ENCODE measurements at places on chromosomes 13 and 19.

DNA sequence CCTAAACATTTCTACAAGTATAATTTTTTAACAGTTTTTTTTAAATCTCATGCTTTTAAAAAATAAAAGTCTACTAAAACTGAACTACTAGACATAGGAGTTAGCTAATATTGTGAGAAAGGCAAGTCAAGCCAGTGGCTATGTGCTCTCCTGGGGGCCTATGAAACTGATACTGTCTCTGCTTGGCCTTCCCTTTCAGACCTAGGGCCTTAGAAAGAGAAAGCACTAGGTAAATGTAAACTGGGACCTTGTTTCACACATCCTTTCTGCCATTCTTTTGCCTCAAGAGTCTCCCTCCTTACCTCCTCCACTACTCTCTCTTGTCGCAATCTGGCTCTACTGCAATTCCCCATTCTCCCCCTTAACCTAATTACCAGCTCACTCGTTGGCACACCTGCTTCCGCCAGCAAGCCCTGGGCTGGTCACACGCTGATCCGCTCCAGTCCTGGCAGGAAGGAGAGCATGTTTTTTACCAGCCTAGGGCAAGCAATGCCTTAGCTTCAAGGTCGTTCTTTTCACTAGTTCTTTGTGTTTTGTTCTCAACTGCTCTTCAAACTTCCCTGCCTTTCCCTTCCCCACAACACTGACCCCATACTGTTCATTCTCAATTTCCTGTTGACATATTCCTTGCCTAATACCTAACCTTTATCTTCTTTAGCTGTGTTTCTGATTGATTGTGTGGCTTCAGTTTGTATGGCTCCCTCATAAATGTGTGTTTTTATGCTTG, 23.1 kb downstream of the TBC1D4 start:
- DNase-seq: no peak

DNA sequence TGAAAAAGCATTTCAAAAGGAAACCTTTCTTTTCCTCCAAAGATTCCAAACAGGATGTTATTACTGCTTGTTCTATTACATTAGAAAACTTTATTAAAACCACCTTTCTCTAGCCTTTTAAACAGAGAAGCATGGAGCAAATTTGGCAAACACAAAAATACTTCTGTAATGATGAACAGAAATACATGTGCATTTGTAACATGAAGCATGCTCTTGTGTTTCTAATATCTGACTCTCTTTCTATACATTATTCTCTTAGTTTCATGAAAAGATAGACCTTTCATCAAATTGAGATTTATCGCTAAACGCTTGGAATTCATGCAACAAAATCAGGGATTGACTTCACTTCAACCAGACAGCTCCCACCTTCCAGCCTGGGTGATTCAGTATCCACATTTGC, 152.8 kb upstream of the IRS2 start:
- DNase-seq: no peak

GRCh38 chr13:75691183-75691582, 55.1 kb downstream of the LMO7 start:
- no peak for DNase-seq

GRCh38 chr19:532561-533363, 1.2 kb downstream of the CDC34 start:
- peak; percentile 63 for DNase-seq

- no peak for DNase-seq
Measured at GRCh38 chr19:1254530-1255185, 6.3 kb downstream of the MIDN start.

DNA sequence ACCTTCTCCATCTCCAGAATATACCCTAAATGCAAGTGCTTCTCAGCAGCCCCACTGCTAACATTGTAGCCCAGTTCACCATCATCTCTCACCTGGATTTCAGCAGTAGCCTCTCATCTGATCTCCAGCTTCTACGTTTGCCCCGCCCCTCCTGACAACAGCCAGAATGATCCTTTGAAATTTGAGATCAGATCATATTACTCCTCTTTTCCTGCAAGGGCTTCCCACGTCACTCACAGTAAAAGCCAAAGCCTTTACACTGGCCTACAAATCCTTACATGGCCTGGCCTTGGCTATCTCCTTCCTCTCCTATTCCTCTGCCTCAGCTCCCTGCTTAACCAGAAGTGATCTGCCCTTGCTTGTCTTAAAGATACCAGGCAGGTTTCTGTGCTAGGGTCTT, 94.3 kb upstream of the NBEA start:
- no peak for DNase-seq

DNA sequence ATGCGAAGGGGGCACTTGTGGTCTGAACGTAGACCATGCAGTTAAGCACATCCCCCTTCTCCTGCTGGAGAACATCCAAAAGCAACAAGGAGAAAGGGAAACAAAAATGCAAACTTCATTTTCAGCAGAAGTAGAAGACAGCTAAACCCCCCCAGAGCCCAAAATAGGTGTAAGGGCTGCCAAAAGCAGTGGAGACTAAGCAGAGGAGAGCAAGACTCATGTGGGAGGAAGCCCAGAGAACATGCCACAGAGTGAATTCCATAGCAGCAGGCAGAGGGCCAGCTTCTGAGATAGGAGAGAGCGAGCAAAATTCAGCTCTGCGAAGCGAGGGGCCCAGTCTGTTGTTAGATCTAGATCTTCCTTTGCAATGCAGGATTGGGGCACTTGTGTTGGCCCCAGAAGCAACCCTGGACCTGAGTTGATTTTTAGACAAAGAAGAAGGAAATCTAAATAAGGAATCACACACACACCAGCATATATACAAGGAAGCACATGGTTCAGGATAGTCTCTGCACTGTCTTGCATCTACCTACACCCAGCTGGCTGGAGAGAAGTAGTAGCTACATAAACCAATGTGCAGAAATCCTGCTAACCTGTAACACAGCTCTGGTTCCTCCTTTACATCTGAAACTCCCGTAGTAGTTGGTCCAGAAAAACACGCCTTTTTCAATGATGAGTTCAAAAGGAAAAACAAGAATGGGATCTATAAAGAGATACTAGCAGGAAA, 199.6 kb downstream of the SPRY2 start:
- no peak for DNase-seq

GRCh38 chr13:32707471-32707870, 121.2 kb downstream of the PDS5B start:
- DNase-seq: no peak

DNA sequence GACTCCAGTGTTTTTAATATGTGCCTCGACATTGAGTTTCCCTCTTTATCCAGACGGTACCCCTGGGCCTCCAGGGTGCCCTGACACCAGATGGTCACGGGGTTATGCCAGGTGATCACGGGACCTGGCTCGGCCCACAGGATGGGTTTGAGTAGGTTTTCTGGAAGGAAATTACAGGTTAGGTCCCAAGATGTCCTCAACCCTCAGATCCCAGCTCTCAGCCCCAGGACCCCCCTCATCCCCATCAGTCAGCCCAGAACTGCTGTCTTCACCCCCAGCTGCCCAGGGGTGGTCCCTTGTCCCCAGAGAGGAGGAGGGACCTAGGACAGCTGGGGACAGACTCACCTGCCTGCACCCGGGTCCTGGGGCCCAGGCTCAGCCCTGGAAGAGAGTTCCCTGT, 441 bp downstream of the LILRA4 start:
- DNase-seq: no peak

DNA sequence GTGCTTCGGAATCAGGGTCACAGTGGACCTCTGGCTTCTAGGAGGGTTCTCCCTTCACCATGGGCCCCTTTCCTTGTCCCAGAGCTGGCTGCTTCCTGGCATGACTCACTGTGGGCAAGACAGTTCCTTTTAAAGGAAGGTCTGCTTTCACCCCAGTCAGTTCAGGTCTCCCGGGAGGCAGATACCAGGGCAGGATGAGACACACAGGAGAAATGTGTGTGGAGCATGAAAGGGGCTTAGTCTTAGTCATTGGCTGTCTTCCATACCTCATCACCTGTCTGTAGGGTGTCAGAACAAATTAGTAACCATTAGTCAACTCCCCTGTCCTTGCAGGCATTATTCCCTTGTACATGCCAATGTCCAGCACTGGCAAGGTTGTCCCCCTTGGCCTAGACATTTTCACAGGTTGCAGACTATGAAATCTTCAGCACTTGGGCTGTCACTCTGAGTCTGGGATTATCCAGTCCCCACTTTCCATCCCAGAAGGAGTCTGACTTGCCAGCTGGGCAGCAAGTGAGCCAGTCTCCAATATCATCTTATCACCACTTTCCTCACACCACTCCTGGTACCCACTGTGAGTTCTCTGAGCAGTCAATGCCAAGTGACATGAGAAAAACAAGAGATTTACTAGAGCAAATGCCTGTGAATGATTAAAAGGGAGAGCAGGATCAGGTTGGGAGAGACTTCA, 76.8 kb upstream of the MEDAG start:
- DNase-seq: no peak

DNA sequence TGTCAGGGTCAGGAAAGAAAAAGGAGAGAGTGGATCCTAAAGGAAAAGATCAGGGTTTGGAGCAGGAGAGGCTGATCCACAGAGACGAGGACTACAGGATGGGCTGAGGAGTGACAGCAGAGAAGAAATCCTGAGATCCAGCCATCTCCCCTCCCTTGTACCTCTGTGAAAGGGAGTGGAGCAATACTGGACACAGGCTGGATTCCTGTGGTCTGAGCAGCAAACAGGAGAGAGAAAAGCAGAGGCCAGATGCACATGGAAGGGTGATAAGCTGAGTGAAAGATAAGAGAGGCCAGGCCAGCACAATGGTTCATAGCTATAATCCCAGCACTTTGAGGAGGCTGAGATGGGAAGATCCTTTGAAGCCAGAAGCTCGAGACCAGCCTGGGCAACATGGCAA, 472.1 kb upstream of the TSHZ3 start:
- no peak for DNase-seq

DNA sequence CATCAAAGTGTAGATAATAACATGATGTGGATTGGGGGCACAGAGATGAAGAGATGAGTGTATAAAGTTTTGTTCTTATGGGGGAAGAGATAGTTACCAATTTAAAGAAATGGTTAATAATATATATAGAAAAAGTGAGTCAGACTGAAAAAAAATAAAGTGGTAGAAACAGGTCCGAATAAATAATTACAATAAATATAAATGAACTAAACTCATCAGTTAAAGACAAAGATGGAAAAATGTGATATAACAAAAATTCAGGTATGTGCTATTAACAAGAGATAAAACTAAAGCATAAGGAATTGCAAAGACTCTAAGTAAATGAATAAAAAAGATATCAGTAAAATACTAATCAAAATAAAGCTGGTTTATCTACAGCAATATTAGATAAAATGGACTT, 61.1 kb upstream of the KPNA3 start:
- DNase-seq: no peak

DNA sequence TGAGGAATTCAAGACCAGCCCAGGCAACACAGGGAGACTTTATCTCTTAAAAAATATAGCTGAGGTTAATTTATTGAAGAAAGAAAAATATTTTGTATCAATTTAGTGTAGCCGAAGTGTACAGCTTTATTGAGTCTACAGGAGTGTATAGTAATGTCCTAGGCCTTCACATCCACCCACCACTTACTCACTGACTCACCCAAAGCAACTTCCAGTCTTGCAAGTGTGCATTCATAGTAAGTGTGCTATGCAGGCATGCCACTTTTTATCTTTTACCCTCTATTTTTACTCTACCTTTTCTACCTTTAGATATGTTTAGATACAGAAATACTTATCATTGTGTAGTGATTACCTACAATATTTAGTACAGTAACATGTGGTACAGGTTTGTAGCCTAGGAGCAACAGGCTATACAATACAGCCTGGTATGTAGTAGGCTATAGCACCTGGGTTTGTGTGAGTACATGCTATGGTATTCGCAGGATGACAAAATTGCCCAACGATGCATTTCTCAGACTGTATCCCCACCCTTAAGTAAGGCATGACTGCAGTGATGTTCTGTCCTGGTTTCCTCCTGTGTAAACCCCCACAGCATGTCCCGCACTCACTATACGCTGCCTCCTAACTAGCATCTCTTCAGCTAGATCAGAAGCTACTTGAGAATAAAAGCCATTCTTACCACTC, 15.3 kb upstream of the ATP12A start:
- DNase-seq: no peak

- DNase-seq: no peak
Measured at GRCh38 chr19:49188626-49189200, 31.1 kb downstream of the TRPM4 start.

DNA sequence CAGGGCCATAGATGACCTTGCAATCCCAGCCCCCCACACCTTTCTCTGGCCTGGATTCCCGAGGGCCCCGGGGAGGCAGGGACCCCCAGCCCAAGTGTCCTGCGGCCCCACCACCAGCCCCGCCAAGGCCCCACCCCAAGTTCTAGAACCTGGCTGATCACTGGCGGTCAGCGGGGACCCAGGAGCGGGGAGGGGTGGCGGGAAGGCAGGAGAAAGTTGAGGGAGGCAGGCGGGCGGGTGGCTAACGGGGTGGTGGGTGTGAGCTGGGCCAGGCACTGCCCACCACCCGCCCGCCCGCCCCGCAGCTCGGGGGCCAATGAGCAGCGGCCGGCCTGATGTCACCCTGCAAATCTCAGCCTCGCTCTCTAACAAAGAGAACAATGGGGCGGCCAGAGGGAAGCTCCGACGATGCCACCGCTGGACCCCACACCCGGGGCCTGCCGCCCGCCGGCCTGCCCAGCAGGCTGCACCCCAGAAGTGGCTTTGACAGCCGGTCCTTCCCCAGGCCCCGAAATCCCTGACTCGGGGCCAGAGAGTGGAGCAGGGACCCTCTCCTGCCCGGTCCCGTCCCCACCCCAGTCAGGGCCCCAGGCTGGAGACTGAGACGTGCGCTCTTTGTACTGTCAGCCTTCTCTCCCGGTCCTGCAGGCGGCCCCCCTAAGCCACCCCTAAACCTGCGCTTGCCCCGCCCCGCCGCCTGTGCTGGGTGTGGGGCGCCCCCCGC, 1.6 kb downstream of the MEX3D start:
- DNase-seq: peak; percentile 71

GRCh38 chr13:26653310-26653709, 95.8 kb downstream of the WASF3 start:
- DNase-seq: no peak

GRCh38 chr13:113534236-113534860, 43.8 kb upstream of the DCUN1D2 start:
- no peak for DNase-seq

- DNase-seq: no peak
Measured at GRCh38 chr13:29887686-29888085, 37.3 kb upstream of the UBL3 start.

DNA sequence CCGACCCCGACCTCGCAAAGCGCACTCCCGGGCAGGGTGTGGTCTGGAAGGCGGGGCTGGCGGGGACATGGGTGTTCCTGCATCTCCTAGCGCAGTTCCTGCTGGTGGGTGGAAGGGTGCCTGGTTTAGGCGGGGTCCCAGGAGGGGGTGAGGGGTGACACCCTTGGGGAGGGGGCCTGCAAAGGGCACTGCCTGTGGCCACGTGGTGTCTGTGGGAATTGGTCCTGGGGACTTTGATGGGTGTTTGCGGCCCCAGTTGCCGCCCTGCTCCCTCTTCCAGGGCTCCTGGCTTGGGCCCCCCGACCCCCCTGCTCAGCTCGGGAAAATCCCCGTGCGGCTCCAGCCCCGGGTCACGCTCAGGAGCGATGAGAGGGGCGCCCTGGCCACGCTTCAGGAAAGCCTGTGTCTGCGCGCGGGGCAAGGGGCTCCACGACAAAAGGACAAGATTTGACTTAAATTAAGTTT, 19.1 kb downstream of the WTIP start:
- no peak for DNase-seq
